ENCODE measurements at places on chromosomes 7 and 10. TPM values are rescaled to one million over a fixed set of nuclear protein-coding genes. Genes with fewer than 3 reads are reported as not detected.

PARG gene
- total RNA-seq = 39.0 TPM

NYAP1 gene
- total RNA-seq = 1.3 TPM

HOXA5 gene
- total RNA-seq = 16.7 TPM

DYNC1I1 gene
- 0.66 TPM for total RNA-seq

MSMB gene
- total RNA-seq = not detected

Data from smooth muscle cell of trachea (primary cell).